Omental fat pad (tissue), 4 donors: ENCODE measurements at places on chromosomes 1 and 21.

- no peak for DNase-seq
These were observed 505 bp downstream of the LMNA start for GRCh38 chr1:156114919-156115513.

DNA sequence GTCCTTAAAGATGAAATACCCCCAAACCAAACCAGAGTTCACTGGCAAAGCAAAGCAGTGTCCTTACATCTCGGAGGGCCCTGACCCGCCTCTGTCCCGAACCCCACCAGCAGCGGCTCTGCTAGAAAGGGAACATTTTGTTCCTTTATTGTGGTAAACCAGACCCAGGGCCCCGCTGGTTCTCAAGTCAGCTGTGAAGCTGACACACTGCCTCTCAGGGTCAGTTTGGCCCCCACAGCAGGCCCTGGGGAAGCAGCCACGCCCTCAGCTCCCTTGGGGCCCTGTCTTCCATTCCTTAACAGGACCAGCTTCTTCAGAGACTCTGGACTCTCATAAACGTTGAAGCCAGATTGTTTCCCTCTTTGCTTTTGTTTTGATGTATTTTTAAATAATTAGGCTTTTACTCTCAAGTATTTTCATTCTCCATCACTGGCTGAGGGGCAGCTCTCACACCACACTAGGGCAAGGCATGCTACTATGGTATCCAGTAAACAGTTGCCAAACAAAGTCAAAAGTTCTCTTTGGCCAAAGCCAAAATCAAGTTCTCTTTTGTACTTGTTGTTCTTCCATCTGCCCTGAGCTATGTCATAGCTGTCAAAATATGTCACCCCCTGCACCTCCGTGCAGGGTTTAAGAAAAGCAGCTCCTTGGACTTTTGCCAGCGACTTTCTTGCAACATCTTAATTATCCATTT, 61.1 kb upstream of the ANGPTL1 start:
- no peak for DNase-seq

GRCh38 chr1:232531291-232531690, 98.6 kb downstream of the SIPA1L2 start:
- no peak for DNase-seq

- DNase-seq, result no peak
These were observed 6.6 kb downstream of the BATF3 start for GRCh38 chr1:212692774-212693644.

GRCh38 chr1:8462371-8462892, 144.5 kb downstream of the SLC45A1 start:
- DNase-seq, result no peak

DNA sequence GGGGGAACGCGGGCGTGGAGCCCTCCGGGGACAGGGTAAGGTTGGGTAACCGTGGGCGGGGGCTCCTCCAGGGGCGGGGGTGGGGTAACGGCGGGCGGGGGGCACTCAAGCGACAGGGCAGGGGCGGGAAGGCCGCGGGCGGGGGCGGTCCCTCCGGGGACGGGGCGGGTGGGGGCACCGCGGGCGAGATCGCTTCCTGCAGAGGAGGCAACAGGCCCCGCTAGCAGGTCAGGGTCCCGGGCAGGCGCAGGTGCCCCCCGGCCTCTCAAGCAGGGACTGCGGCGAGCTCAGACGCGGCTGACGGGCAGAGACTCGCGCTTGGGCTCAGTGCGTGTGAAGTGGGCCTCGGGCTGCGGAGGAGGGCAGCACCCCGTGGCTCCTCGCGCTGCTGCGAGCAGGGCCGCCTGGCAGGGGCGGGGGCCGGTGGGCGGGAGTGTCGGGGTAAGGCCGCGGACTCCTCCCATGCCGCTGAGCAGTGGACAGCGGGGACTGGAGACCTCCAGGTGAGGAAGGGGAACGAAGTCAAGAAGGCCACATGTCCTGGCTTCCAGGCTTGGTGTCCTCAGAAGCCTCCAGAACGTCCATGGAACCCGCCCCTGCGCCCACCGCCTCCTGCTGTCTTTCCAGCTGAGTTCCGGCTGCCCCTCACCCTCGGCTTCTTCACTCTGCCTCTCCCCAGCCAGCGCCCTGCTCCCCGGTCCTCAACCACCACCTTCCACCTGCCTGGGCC, 627 bp upstream of the GNB1 start:
- no peak for DNase-seq

DNA sequence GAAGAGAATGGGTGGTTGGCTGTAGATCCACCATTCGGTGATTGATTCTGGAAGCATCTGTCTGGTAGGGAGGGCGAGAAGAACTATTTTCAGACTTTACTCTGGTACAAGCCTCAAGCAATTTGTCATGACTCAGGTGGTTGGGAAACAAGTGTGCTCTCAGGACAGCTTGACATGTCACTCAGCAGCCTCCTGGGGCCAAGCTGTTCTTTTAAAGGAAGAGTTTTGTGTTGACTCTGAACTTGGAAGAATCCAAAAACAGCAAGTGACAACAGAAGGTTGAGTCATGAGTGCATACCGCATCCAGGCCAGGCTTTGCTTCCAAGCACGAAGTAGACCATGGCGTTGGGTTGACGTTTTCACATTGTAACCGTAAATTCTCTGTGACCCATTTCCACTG, 65.9 kb downstream of the CLIC6 start:
- no peak for DNase-seq

DNA sequence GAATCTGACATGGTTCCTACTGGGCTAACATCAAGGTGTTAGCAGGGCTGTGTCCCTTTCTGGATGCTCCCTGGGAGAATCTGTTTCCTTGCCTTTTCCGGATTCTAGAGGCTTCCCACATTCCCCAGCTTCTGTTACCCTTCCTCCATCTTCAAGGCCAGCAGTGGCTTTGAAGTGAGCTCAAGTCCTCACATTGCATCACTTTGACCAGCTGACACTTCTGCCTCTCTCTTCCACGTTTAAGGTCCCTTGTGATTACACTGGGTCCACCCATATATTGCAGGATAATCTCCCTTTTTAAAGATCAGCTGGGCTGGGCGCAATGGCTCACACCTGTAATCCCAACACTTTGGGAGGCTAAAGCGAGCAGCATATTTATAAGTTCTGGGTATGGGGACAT, 33.1 kb downstream of the CNST start:
- no peak for DNase-seq

DNA sequence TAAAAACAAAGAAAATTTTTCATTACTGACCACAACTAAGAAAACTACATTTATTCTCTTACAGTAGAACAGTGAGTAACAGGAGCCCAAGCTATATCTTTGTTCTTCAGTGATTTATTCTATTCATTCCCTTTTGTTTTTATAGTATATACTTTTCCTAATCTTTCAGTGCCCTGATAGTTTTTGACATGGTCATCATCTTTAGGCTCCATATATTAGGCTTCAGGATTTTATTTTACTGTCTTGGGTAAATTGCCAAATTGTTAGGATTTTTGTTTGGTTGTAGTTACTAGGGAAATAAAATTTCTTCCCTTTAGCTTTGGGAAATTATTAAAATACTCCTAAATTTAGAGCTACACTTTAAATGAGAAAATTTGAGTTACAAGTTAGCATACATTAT, 10.3 kb downstream of the FBXO28 start:
- no peak for DNase-seq

GRCh38 chr1:230107941-230108340, 40.9 kb downstream of the GALNT2 start:
- DNase-seq, result no peak

DNA sequence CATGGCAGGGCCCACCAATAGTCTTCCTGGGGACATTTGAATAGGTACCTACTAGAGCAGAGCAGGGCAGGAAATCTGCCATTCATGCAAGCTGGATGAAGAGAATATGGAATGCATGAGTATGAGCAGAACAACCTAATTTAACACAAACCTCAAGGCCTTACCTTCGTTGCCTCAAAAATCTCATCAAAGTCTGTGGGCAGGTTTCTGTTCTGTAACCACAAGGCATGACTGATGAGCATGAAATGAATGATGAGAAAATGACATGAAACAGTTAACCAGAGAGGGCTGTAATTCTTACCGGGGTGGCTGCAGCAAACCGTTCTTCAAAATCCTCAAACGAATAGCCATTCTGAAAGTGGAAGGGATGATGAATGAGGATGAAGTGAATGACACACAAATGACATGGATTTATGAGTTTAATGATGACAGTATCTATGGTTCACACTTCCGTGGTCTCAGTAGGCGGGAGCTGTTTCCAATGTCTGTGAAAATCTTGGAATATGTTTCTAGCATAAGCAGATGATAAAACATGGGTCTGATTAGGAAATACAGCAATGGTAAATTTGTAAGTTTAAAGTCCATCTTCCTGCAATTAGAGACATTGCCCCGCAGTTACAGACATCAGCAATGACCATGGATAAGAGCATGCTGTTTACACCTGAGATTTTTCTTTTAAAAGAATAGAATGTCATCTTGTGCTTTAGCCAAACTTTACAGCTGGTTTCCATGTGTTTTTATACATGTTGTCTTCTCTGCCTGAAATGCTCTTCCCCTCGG, 67.6 kb upstream of the C8B start:
- DNase-seq, result no peak

GRCh38 chr1:247539215-247539614, 3.0 kb upstream of the OR2C3 start:
- DNase-seq, result no peak

DNA sequence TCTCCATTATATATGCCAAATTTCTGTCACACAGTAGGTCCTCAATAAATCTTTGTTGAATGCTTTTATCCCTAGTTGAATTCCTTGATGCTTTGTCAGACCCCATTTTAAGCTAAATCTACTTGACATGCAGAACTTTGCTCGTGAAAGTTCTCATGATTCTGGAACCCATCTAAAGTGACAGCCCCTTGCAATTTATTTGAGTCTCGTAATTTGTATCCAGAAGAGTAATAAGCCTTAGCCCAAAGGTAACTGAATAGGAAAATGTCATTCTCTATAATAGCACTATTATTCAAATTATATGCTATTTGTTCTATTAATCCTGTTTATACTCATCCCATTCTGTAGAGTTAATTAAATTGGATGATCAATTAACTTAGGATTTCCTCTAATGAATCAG, 466.6 kb upstream of the OLFM3 start:
- no peak for DNase-seq

DNA sequence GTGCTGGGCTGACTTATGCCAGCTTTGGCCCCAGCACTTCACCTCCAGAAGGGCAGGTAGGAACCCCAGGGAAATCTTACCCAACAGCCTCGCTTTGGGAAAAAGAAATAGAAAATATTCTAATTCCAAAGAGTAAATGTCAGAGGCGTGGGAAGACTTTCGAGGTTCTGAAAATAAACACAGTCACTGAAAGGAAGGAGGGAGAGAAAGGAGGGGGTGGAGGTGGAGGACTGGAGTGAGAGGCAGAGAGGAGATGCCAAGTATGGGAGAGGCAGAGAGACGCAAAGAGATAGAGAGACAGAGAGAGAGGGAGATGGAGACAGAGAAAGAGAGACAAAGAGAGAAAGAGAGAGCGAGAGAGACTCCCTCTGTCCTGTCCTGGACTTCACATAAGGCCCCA, 395.0 kb downstream of the PTPRU start:
- DNase-seq, result no peak

DNA sequence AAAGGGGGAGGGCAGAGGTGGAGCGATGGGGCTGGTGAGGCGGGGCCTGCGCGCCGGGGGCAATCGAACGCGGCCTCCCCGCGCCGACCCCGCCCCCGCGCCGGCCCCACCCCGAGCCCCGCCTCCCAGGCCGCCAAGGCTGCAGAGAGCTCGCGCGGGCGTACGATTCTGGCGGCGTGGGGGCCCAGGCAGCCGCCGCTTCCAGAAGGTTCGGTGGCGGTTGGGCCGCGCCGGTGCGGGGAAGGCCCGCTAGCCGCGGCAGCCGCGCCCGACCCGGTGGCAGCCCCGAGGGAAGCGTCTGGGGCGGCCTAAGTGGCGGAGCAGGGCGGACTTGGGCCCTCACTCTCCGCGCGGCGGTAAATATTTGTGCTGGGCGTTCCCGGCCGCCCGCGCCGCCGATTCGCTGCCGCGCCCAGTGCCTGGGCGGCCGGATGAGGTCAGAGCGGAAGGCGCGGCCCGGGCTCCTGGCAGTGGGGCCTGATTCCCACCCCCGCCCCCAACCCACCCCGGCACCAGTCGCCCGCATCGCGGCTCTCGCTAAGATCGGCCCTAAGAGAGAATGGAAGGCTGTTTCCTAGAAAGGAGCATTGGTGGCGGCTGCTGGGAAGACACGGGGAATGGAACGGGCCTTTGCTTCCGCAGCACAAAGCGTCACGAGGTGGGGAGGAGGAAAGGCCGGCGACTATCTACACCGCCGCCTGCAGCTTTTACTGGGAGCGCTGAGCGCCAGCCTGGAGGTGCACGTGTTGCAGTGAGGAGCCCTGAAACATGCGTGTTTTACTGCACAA, at the start of gene ACOT7:
ACOT7 (minus strand) TSS at position 368 of the 788 bp plus-strand sequence. CDS start 368 bp downstream, outside the sequence.
- peak; percentile 48 for DNase-seq

DNA sequence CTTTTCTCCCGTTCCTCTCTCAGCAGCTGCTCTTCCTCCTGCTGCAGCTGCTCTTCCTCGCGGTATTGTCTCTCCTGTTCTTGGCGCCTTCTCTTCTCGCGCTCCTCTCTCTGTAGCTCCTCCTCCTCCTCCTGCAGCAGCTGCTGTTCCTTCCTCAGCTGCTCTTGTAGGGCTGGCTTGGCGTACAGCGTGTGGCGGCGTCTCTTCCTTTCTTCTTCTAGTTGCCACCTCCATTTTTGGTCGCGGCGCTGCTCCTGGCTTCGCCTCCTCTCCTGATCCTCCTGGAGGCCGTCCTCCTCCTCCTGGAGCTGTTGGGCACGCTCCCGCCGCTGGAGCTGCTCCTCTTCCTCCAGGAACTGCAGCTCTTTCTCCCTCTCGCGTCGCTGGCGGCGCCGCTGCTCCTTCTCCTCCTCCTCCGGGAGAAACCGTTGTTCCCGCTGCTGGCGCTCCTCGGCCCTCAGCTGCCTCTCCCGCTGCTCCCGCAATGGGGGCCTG, 4.8 kb downstream of the TCHH start:
- no peak for DNase-seq

- DNase-seq, result no peak
These were observed 35.4 kb downstream of the KIAA1614 start for GRCh38 chr1:180947901-180948640.

GRCh38 chr1:109626682-109627408, 7.2 kb downstream of the AMPD2 start:
- no peak for DNase-seq

DNA sequence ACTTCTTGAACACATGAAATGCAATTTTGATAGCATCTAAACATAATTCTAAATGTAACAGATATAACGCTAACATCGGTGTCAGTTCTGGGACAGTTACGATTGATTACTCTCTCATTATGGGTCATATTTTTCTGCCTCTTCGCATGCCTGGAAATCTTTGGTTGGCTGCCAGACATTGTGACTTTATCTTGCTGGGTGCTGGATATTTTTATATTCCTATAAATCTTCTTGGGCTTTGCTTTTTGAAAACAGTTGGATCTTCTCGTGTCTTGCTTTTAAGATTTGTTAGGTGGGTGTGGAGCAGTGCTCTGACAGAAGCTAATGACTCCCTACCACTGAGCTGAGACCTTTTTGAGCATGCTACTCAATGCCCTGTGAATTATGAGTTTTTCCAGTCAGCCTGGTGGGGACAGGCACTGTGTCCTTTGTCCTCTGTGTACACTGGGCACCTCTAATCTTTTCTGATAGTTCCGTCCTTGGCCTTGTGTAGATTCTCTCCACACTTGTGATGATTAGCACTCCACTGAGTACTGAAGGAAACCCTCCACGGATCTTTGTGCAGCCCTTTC, 28.0 kb upstream of the EDARADD start:
- DNase-seq, result no peak
